Jurkat, Clone E6-1 (cell line): ENCODE measurements at places on chromosomes 11 and 22.
A peak's percentile ranks its signal among the peaks of the same experiment; 100 is the strongest.

DNA sequence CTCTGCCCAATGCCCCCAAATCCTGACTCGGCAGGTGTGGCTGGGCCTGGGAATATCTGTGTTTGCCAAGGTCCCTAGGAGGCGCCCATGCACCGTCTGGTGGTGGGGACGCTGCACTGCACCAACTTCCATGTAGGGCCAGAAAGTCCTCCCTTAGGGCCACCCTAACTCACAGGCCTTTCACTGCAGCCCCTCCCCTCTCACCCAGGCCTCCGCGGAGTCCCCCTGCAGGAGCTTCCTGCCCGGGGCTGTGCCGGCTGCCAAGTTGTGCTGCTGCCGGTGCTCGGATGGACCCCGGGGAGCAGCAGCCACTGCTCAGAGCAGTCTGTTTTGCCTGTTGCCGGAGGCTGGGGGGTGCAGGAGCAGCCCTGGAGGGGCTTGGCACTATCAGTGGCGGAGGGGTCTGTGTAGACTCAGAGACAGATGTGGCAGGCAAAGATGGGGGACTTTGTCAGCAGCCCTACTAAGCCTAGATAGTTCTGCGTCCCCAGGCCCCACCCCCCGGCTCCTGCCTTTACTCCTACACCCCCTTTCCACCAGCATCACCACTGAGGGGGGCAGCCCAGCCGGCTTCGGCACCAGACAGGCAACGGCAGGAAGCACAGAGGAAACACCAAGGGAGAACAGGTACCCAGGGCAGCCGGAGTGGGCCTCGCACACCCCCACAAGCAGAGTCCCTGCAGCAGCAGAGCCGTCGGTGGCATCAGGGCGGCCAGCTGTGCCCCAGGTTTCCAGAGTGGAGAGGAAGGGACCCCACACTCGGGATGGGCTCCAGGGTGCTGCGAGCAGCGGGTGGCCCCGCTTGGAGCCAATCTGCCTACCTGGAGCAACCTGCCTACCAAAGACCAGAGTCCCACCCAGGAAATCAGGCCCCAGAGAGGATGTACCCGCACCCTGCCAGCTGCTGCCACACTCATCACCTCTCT is 124.3 kb downstream of the TRIM29 start:
- no peak for DNase-seq

- peak; percentile 76 for DNase-seq
These were observed 51.5 kb upstream of the GAL start for GRCh38 chr11:68632802-68633201.

DNA sequence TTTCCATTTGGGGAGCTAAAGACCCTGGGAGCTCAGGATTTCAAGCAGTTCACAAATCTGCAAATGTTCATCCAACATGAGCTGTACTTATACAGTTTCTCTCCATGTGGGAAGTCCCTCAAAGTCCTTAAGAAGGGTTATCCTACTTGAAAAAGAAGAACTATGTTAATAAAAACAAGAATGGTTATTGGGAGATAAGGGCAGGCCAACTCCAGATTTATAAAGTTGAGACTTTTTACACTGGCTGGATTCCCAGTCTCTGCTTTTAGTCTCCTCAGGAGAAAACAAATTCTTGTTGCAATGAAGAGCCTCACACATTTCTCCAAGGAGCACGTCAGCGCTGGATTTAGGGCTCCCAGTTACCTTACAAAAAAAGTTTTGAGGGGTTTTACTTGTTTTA is 34.2 kb upstream of the CTTN start:
- DNase-seq, result no peak

DNA sequence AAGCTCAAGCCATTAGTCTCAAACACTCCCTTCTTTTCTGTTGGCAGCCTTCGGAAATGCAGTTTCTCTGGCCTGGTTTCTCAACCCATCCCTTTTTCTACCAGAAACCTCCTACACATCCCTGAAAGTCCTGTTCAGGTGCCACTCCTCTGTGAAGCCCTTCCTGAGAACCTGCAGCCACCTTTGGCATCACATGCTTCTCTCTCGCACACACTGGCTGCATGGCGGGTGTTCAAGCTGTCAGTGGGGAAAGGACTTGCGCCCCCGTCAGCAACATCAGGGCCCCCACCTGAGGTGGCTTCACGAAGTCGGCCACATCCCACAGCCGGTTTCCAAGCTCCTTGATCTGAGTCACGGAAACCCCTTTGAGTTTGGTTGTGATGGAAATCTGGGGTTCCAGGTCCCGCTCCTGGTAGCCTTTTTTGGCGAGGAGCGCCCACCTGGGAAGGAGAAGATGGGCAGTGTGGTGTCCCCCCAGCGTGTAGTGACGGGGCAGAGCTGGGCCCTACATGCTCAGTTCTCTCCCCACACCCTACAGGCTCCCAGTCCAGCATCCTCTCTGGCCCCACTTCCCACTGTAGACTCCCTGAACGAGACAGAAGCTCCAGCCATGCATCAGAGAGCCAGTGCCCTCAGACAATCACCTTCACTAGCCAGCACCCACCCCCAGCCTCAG is 1.7 kb upstream of the LRRC74B start:
- no peak for DNase-seq

DNA sequence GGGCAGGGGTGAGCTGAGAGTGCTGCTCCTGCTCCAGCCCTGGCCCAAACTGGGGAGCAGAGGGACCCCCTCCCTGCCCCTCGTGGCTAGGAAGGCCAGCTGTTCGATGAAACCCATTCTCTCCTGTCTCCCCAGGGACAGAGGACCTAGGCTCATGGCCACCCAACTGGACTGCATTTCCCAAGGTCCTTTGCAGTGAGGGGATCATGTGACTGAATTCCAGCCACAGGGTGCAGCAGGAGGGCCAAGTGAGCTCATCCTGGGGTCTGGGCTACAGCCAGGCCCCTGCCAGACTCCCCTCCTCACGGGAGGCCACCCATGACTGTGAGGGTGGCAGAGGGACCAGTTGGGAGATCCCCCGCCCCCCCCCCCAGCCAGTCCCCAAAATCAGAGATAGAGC is 777.6 kb downstream of the TBC1D22A start:
- no peak for DNase-seq

DNA sequence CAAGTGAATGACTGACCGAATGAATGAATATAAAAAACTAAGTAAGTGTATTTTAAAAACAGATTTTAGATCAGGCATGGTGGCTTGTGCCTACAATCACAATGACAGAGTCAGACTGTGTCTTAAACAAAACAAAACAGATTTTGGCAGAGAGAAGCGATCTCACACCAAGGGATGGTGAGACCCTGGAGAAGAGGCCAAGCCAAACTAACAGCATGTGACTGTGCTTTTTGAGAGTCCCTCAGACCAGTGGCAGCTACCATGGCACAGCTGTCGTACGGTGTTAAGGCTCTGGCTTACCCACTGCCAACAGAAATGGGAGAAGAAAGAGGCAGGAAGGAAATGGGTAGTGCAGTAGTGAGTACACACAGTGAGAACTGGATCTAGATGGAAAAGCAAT is 60.6 kb downstream of the SGSM3 start:
- no peak for DNase-seq

DNA sequence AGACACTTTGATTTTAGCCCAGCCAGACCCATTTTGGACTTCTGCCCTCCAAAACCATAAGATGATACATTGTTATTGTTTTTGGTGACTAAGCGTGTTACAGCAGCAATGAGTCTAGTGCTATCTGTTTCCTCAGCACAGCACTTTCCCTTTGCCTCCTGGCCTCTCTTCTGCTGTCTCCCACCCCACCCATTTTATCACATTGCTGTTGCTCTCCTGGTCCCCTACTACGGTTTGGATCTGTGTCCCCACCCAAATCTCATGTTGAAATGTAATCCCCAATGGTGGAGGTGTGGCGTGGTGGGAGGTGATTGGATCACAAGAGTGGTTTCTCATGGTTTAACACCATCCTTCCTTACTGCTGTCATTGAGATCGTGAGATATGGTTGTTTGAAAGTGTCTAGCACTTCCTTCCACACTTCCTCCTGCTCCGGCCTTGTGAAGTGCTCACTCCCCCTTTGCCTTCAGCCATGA is 59.8 kb upstream of the CD82 start:
- no peak for DNase-seq

DNA sequence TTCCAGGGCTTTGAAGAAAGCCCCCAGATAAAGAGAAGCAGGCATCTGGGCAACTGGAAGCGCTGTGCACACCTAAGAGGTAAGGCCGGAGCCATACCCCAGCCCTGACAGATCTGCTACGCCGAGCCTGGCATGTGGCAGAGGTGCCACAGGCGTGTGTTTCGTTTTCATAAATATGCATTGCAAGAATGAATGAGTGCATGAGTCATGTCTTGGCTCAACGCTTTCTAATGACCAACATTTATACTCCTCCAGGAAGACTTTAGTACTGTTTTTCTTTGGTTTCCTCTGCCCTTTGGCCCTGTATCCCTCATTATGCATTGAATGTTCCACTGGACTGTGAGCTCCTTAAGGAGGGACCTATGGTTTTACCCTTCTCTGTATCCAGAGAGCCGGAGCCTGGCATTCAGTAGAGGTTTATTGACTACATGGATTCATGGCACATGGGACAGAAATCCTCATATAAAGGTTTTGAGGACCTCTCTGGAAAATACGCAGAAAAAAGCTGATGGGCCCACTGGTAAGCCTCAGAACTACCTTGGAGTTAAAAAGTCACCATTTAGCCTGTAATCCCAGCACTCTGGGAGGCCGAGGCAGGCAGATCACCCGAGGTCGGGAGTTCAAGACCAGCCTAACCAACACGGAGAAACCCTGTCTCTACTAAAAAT is 38.9 kb upstream of the CSNK2A3 start:
- DNase-seq, result no peak

- no peak for DNase-seq
These were observed 220.1 kb upstream of the E2F8 start for GRCh38 chr11:19460718-19461405.

DNA sequence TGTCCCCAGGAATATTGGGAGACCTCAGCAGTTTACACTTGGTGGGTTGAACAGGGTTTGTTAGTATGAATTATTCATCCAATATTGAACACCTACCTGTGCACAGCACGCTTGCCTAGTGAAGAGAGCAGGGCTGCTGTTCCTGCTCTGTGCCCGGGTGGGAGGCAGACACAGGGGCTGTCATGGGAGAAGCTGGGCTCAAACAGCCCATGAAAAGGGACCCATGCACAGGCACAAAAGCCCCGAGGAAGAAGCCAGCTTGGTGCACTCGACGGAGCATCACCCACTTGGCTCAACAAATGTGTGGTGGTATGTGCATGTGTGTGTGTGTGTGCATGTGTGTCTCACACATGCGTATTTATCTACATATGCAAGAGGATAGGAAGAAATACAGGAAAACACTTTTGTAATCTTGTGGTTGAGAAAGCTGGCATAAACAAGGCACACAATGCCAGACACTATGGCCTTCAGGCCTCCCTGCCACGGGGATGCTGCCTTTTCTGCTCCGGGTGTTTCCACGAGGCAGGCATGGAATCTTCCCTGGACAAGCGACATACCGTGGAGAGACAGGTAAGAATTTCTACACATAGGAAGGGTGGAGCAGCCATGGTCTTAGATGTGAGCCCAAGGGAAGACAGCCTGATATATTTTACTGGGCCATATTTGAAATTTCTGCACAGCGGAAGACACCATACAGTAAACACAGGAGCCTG is 5.0 kb upstream of the APOBEC3A start:
- DNase-seq, result no peak

GRCh38 chr22:20469110-20469868 is 26.3 kb downstream of the KLHL22 start:
- no peak for DNase-seq

GRCh38 chr11:60914633-60915247 is 782 bp downstream of the TMEM109 start:
- DNase-seq, result no peak

GRCh38 chr11:57406337-57406904 is 16.0 kb upstream of the PRG2 start:
- DNase-seq, result no peak

DNA sequence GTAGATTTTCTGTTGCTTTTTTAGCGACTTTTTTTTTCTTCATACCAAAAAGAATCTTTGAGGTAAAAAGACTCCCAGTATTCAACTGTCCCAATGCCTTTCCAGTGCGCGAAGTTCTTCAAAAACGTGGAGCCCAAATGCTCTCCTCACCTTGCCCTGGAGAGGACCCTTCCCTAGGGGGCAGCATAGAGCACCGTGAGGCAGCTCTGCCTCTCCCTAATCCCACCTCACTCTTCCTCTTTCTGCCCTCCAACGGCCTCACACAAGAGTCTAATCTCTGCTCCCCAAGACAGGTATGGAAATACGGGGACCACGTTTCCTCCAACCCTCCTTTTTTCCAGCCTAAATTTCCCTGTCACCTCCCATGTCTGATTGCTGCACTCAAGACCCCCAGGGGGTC is 117.5 kb upstream of the ALX4 start:
- DNase-seq, result peak; percentile 1

DNA sequence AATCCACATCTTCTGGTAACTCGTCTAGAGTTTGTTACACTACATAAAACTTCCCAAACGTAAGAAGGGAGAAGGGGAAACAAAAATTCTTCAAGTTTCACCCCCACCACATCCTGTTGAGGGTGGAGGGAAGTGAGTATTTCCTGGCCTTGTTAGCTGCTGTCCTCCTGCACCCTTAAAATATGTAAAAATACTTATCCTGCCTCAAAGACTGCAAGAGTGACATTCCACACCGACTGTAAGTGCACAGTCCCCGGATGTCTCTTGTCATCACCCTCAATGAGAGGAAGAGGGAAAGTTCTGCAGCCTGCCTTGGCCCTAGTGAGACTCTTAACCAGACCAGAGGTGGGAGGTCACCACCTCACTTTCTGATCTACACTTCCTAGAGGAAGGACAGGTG is 3.3 kb downstream of the TMEM121B start:
- DNase-seq, result peak; percentile 79
